Activated CD4-positive, alpha-beta T cell treated with anti-CD3 and anti-CD28 coated beads, Interleukin-2, amount 10 ng/mL, durations not matched to agents 24 days and 14 days (primary cell): ENCODE measurements at places on chromosomes 6 and 20.

GRCh38 chr20:16451982-16452381 is 121.3 kb downstream of the KIF16B start:
- DNase-seq = no peak

GRCh38 chr6:108738684-108739416 is 109.4 kb upstream of the ARMC2 start:
- no peak for DNase-seq

- peak; percentile 51 for DNase-seq
Measured at GRCh38 chr6:11675601-11676000, 103.0 kb downstream of the ADTRP start.

DNA sequence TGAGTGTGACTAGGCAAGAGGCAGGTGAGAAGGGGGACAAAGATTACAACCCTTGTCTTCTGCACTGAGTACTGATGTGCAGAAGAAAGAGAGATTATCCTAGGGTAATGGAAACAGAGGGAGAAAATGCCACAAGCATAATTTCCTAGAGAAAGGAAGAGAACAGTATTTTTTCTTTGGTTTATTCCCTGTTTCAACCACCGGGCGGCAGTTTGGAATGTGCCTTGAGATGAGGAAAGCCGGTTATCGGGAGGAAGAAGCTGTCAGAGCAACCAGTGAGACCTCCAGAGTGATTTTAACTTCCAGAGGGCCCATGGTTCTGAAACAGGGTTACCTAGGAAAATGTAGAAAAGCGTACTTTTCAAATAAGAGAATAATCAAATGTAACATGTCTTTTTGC is 121.4 kb downstream of the REV3L start:
- no peak for DNase-seq

GRCh38 chr20:38170826-38171674 is 6.0 kb upstream of the TGM2 start:
- DNase-seq = no peak

DNA sequence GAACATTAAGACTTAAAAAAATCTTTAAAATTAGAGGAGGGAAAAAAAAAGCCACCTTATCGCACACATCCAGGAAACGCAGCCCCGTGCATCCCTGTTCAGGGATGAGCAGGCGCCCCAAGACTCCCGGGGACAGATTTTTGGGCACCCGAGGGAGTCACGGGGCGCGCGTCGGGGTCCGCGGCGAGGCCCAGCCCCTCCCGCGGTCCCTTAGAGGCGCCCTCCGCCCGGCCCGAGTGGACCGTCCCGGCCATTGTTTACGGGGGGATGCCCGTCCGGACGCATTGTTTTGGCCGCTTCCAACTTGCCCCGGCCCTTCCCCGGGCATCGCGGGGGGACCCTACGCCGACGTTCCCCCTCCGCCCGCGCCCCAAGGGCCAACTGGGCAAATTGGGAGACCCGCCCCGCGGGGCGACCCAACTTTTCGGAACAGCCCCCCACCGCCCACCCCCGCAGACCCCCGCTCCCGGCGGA is 610 bp downstream of the ZNF217 start:
- peak; percentile 81 for DNase-seq

DNA sequence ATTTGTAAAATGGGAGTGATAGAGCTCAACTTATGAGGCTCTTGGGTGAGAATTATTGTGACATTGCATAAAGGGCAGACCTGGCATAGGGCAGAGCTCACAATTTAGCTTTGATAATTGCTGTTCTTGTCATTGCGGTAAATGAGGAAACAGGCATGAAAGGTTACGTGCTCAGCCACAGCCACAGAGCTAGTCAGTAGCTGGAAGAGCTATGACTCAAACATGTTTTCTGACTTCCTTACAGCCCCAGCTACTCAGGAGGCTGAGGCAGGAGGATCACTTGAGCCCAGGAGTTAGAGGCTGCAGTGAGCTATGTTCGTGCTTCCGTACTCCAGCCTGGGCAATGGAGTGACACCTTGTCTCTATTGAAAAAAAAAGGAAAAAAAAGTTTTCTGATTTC is 3.5 kb upstream of the GHRH start:
- DNase-seq = peak; percentile 69

GRCh38 chr6:17886891-17887290 is 100.5 kb downstream of the KIF13A start:
- DNase-seq = no peak

- peak; percentile 78 for DNase-seq
Measured at GRCh38 chr20:17503301-17504065, 27.7 kb downstream of the BFSP1 start.

- DNase-seq = no peak
Measured at GRCh38 chr20:59735917-59736316, 131.6 kb downstream of the PHACTR3 start.

- DNase-seq = peak; percentile 81
Measured at GRCh38 chr6:26536571-26537159, 1.5 kb upstream of the HMGN4 start.

GRCh38 chr6:47170617-47170947 is 128.4 kb upstream of the ADGRF1 start:
- no peak for DNase-seq

DNA sequence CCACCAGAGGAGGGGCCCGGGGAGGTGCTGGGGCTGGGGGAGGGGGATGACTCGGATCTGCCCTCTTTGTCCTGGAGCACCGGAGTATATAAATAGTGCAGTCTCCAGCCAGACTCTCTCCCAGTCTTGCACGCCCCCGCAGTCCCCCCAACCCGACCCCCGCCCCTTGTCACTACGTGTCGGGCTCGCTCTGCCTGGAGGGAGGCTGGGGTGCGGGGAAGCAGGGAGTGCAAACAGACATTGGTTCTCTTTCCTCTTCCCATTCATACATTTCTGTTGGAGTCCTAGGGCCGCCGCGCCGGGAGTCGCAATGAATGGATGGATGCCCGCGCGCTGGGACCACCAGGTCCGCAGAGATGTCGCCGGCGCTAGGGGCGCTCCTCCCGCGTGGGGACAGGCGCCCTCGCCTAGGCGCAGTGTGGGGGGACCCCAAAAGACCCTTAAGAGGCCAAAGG is 179.3 kb downstream of the TBXT start:
- DNase-seq = no peak

DNA sequence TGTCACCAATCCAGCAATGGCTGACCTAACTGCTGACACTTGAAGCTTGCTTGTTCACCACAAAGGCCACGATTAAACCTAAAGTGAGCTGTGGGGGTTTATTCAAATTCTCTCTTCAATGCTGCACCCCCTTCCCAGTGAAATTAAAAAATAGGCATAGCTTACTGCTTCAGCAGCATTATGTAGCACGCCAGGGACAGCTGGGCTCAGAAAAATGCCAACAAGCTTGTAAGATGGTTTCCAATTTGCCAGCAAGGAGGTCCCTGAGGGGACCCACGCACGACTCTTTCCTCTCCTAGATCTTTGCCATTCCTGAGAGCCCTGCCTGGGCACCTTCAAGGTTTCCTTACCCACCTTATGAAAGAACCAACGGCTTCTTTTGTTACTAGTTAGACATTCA is 113.5 kb upstream of the CDH4 start:
- no peak for DNase-seq

GRCh38 chr6:131258816-131259476 is 123.7 kb downstream of the AKAP7 start:
- DNase-seq = no peak

- DNase-seq = no peak
Measured at GRCh38 chr20:14848806-14849205, 511.4 kb upstream of the FLRT3 start.

- DNase-seq = no peak
Measured at GRCh38 chr6:85537055-85537494, 56.6 kb downstream of the SNX14 start.

DNA sequence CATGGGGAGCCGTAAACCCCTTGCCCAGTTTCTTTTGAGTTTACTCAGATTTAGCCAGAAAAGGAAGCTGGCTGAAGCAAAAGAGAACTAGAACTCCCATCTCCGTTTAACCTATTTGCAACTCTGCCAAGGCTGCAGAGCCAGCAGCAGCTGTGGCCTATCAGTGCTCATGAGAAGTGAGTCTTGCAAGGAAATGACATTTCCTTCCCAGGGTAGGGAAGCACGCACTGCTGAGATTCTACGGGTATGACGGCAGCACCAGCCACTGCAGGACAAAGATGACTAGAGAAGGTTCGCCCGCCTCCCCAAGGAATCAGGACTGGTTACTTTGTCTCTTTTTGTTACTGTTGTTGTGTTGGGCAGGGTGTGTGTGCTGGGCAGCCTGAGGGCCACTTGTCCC is 47.6 kb downstream of the PPP1R3G start:
- no peak for DNase-seq

- DNase-seq = no peak
Measured at GRCh38 chr6:169158691-169159090, 95.0 kb downstream of the THBS2 start.

DNA sequence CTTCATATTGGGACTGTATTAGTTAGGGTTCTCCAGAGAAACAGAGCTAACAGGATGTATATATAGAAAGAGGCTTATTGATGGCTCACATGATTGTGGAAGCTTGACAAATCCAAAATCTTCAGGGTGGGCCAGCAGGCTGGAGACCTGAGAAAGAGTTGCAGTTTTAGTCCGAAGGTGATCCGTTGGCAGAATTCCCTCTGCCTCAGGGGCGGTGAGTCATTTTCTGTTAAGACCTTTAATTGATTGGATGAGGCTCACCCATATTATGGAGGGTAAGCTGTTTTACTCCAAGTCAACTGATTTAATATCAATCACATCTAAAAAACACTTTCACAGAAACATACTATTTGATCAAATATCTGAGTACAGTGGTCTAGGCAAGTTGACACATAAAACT is 113.6 kb downstream of the FLRT3 start:
- DNase-seq = no peak

- DNase-seq = no peak
Measured at GRCh38 chr20:35903843-35904242, 50.5 kb downstream of the SCAND1 start.

- DNase-seq = no peak
Measured at GRCh38 chr20:21554985-21555384, 41.1 kb upstream of the NKX2-2 start.

- peak; percentile 68 for DNase-seq
Measured at GRCh38 chr6:27545271-27546046, 72.6 kb upstream of the ZNF184 start.

DNA sequence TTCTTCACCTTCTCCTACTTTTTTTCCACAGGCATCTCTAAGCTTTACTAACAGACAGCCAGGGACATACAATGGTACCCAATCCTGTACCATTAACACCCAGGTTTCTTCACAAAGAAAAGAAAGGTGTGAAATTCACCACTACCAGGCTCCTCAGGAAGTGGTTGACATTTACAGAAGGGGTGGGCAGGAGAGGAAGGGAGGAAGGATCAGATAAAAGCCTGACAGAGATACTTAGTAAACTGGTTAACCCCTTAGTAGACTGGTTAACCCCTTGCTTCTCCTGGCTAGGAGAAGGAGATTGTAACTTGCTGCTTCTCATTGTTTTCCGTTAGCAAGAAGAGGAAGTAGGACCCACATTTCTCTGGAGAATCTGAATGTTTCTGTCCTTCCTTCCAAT is 7.2 kb downstream of the SAMD3 start:
- peak; percentile 86 for DNase-seq

DNA sequence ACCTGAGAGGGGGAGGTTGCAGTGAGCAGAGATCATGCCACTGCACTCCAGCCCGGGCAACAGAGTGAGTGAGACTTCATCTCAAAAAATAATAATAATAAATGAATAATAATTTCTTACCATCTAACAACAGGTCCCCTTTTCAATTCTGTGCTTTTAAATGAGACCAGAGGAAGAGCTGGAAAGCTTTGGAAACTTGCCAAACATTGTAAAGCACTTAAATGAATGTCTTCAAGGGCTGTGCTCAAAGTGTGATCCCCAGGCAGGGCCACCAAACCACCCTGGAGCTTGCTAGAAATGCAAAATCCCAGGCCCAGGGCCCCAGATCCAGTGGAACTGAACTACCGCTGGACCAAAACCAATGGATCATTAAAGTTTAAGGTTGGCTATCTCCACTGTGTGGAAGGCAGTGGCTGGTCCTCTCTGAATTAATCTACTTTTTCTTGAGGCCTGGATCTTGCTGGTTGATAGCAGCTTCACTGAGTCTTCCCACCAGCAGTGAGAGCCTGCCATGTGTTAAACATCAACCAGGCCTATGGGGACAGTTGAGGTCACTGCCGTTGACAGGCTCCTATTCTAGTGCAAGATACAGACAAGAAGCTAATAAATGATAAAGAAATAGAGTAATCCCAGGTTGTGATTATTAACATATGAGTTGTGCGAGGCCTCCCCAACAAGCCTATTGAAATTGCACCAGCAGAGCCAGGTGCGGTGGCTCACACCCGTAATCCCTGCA is 23.7 kb upstream of the TFAP2C start:
- no peak for DNase-seq

DNA sequence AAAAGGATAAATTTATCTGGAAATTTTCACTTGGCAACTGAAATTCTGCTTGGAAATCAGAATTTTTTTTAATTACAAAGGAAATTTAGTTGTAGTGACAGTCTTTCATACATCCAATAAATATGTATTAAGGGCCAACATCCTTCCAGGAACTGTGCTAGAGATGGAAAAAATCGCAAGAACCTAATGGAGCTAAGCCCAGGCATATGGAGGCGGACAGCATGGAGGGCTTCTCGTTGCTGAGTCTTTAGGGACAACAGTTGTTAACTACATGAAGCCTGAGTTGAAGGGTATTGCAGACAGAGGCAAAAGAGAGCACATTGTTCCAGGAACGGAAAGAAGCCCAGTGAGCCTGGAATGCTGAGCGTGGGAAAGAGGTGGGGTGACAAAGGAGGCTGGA is 208.9 kb downstream of the IBTK start:
- DNase-seq = peak; percentile 20

GRCh38 chr6:13708736-13709135 is 2.9 kb downstream of the RANBP9 start:
- DNase-seq = peak; percentile 64

GRCh38 chr20:4592316-4593148 is 129.2 kb upstream of the PRND start:
- peak; percentile 88 for DNase-seq

DNA sequence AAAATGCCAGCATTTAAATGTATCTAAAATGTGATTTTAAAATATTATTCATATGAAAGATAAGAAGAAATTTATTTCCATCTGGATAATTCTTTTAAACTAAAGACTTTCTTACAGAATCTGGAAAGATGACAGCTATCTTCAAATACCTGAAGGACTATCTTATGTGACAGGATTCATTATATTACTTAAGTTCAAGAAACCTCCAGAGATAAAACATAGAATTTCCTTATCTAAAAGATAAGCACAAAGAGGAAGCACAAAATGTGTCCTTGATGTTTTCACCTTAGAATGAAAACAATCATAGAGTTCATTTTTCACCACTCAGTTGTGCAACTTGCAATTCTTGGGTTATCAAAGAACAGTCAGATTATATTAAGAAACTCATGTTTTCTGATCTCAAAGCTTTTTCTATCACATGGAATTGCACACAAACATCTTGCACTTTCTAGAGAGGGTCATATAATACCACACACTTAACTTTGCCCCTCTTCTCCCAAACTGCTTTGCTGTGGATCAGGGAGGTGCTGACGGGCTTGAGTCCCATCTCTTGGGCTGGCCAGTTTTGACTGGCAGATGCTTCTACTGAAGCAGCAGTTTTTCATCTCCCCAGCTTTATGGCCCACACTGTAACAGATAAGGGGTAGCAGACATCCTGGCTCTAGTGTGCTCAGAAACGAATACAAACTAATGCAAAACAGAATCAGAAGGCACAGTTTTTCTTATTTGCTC is 467.4 kb downstream of the CDC5L start:
- DNase-seq = no peak

- no peak for DNase-seq
Measured at GRCh38 chr20:11867291-11867919, 50.3 kb upstream of the BTBD3 start.
